Stimulated activated CD4-positive, alpha-beta T cell treated with anti-CD3 and anti-CD28 coated beads, TNF-alpha, amount 100 ng/mL, for 24 hours (primary cell): ENCODE measurements at places on chromosomes 11 and 22.

DNA sequence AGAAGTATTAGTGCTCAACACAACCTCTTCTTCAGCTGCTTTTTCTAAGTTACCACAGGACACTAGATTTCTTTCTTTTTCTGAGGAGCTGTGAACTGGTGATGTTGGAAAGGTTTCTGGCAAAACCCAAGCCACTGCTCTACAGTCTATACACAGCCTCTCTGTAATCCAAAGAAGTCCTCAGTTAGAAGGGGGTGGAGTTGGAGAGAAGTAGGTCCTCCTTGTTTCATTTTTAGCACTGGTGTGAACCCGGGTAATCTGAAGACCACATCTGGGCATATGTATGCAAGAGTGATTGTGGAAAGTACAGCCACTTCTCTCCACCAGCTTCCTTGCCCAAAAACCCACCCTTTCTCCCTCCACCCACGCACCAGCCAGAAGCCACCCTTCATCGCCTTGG is 1168.1 kb downstream of the LRRC4C start:
- DNase-seq = no peak

DNA sequence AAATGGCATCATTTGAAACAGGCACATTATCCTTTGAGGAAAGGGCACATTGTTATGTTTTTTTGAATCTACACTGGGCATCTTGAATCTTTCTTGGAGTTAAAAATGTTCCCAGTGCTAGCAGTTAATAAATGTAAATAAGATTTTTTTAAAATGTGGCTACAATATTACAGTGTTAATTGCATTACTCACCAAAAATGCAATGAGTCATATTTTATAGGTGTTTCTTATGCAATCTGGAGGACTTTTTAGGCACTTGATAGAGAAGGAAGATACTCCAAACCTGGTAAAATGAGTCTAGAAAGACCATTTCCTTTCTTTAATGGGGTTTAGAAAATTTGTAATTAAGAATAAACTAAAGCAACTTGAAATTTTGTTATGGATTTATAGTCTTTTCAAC is 238.0 kb downstream of the METTL15 start:
- DNase-seq = no peak

DNA sequence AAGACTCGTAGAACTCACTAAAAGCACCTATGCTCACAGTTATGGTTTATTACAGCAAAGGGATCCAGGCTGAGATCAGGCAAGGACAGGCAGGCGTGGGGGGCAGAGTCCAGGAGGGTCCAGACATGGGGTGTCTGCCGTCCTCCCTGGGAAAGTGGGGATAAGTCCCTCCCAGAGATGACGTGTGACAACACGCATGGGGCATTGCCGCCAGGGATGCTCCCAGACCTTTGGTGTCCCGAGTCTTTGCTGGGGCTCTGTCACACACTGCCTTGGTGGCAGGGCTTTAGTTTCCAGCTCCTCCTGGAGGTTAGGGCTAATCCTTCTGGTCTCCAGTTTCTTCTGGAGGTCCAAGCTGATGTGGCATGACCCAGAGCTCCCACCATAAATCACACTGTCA is 226.7 kb downstream of the CTTN start:
- no peak for DNase-seq

- no peak for DNase-seq
These were observed 274.7 kb downstream of the MN1 start for GRCh38 chr22:27526901-27527300.

DNA sequence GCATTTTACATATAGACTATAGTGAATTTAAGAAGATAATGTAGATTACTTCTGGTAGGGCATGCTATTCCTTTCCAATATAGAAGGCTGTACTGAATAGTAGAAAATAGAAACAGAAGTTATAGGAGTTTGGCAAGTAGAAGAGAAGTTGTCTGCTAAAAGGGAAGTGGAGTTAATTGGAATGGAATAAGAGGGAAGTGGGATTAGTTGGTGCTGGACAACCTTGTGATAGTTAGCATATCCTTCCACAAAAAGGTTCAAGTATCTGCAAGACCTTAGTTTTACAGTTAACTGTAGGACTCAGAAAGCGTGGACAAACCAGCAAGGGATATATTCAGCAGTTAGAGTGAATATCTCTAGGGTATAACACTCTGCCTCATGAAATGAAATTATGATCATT is 185.5 kb downstream of the SWAP70 start:
- no peak for DNase-seq

- DNase-seq = no peak
These were observed 906.3 kb downstream of the DLG2 start for GRCh38 chr11:84720706-84721402.

DNA sequence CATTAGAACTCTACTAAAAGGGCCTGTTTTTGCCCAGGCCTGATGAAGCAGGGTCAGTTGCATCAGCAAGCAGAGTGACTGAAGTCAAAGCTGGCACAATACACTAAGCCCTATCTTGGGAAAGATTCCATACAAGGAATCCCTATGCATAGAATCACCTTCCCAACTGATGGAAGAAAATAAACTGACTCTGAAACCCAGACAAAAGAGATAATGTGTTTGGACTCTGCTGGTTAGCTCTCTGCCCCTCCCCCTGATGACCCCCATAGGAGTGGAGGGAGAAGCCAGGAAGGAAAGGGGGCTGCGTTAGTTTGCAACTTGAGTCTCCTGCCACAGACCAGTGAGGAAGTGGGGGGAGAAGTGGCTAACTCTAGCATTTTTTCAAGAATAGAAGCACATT is 32.9 kb downstream of the GALNT18 start:
- DNase-seq = no peak

- no peak for DNase-seq
These were observed 7.0 kb upstream of the MALAT1 start for GRCh38 chr11:65491614-65492386.

DNA sequence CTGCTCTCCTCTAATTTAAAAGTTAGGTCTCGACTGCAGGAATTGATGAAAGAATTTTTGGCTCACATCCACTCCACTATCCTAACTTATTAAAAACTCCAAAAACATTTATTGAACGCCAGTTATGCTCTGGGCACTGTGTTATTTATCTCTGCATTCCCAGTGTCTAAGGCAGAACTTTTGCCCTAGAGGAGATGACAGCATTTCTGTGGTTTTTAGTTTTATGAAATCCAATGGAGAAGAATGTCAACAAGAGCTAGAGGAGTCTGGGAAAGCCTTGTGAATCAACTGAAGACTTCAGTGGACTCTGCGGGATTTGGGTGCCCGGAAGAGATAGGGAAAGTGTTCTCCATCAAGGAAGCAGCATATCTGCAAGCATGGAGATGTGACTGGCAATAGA is 217.0 kb upstream of the PGR start:
- no peak for DNase-seq

- no peak for DNase-seq
These were observed 204.0 kb downstream of the TBC1D22A start for GRCh38 chr22:46966495-46966845.

DNA sequence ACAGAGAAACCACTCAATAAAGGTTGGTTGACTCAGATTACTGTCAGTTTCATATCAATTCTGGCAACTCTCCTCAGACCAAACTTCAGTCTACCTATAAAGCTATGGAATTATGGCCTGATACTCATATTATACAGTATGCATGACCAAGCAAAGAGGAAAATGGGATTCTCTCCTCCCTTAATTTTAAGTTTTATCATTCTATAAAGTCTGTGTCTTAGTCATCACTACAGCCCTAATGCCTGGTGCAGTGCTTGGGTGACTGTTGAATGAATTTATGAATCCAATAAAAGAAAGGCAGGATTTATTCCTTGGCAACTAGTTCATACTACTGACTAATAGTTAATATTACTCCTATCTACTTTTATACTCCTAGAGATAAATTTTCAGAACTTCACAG is 37.6 kb upstream of the GRAMD1B start:
- DNase-seq = no peak

DNA sequence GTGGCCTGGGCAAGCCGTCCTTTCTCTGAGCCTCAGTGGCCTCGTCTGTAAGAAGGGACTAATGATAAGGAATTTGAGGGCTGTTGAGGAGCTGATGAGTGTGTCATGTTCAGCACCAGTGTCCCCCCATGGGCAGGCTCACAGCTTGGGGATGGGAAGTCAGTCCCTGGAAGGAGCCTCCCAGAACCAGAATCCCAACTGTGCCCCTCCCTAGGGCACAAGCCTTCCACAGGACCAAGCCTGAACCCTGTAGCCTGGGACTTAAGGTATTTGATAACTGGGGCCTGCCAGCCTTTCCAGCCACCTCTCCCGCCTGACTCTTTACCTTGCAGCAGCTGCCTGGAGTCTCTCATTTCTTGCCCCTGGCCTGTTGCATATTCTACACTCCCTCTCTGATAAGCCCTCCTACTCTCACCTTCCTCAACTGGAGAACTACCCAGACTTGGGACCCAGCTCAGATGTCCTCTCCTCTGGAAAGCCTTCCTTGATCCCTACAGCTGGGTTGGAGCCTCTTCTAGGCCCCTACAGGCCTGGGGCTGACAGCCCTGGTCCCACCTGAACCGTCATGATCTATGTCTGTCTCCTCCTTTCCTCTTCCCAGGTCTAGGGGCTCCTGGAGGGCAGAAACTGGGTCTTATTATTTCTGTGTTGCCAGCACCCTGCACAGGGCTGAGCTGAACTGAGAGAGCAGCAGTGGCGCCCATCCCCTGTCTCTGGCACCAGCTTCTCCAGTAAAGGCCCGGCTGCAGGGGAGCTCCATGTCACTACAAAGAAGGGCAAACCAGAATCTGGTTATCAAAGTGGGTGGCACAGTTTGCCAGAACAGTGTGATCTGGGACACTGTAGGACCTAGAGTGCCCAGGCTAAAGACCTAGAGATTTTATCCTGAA is 1.6 kb downstream of the P2RY2 start:
- DNase-seq = no peak

- no peak for DNase-seq
These were observed 79.4 kb downstream of the PRR5L start for GRCh38 chr11:36375353-36376008.

GRCh38 chr11:129368889-129369672 is 6.6 kb upstream of the BARX2 start:
- DNase-seq = no peak

DNA sequence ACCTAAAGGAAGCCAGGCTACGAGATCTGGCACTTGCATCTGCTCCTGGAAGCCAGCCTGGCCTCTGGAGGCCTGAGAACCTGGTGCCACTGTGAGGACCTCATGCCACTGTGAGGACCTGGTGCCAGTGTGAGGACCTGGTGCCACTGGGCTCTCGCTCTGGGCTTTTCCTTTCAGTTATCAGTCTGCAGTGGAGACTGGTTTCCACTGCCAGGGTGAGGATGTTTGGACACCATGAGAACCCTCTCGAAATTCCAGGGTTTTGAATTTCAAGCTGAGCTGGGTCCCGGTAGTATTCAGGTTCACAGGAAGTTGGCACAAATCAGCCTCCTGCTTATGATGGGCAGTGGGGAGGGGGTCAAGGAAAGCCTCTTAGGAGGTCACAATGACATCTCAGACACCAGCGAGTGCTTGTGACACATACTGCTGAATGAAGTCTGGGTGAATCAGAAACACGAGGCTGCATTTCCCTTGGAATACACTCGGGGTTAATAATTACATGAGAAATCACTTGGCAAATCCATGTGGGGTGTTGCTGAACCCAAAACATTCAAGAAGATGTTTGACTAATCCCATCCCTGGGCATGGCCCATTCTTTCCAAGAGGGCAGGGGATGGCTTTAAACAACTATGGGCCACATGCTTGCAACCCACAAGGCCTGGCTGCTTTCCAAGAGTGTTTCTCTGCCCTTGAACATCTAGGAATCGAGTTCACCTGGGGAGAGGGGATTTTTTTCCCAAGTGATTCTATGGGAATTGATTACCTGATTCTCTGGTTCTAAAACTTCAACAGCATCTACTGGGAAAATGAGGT is 60.2 kb downstream of the LINC01488 start:
- DNase-seq = no peak

DNA sequence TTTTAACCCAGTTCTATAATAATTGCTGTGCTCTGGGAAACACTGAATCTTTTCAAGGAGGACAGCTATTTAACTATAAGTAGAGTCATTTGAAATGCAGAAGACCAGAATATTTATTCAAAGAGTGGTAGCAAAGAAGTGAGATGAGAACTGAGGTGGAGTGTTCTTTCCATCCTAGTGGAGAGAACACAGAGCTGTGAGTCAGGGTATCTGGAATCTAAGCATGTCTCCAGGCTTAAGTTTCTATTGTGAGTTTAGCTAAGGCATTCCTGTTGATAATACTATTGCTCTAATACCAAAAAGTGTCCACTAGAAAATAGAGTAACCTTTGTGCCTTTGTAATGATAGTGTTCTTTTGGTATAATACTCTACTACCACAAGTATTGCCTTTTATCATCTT is 32.4 kb downstream of the JAM3 start:
- no peak for DNase-seq
